HEK293T (cell line): ENCODE measurements at places on chromosomes 7 and 10.
A peak's percentile ranks its signal among the peaks of the same experiment; 100 is the strongest.

- peak; percentile 60 for DNase-seq
Observed at GRCh38 chr7:24304494-24305095, 20.6 kb downstream of the NPY start.

DNA sequence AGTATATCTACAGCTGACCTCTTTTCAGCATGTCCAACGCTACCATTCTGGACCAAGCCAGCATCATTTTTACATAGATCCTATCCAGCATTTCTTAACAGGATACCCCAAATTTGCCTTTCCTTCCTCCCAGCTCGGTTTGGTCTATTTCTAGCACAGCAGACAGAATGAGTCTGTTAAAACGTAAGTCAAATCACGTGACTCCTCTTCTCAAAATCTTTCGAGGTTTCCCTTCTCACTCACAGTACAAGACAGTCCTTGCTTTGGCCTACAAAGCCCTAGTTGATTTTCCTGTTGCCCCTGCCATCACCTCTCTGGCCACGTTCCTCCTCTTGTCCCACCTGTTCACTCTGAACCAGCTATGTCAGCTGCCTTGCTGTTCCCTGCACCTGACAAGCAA lies 711.7 kb downstream of the SORCS3 start:
- no peak for DNase-seq

GRCh38 chr7:1950066-1950451 lies 280.0 kb downstream of the ELFN1 start:
- no peak for DNase-seq

DNA sequence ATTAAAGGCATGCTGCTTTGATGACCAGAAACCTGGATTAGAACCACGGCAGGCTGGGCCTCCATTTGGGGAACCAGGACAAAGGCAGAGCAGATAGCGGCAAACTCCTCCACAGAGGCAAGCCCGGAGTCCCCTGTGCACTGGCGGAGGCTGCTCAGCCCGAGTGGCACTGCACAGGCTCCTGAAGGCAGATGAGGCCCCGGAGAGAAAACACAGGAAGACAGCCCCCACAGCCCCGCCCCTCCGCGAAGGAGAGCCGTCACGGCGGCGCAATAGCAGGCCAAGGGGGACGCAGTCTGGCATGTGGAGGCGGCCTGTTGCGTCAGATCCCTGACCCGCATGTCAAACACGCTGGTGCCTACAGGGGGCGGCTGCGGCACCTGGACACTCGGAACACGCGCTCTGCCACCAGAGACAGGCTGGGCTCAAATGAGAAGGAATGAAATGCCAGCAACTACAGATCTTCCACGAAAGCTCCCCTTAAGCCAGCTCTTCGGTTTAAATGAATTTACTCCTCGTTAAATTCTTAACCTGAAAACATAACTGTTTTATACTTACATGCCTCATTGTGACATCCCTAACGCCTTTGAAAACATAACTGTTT lies 128.5 kb downstream of the MAD1L1 start:
- DNase-seq = peak; percentile 76

DNA sequence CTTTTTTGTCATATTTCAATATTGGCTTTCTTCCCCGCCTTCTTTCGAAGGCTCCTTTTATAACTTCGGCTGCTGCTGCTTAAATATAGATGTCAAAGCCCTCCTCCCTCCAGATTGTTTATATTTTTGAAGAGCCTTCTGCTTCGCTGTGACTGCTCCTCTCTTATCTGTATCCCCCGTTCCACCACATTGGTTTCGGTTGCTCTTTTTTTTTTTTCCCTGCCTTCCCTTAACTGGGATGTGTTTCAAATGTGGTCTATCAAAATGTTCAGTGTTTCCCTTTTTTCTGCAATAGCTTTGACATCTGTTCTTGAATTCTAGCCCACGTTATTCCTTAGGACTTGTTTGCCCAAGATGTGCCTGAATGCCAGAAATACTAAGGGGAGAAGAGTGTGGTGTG lies 96.4 kb downstream of the CUX1 start:
- no peak for DNase-seq

DNA sequence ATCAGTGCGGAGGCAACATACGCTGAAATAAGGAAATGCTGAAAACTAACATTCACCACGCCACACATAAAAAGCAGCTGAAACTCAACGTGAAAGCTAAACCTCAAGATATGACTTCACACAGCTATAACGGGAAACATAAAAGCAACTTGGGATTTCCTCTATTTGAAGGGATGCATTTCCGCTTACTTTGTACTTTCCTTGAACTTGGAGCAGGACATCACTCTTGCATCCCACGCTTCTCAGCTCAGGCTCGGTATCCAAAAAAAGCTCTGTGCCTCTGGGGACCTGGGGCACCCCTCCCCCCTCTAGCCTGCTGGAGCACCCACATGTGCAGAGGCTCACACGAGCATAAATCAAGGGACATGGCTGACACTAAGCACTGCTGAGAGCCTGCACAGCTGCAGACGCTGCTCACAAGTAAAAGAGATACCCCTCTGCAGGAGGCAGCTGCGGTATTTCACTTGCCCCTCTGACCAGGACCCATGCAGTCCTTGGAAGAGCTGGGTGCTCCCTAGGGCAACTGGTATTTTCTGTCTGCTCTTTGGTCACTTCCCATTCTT lies 34.2 kb downstream of the PARD3 start:
- DNase-seq = peak; percentile 12

GRCh38 chr10:88038268-88038667 lies 174.8 kb downstream of the PTEN start:
- DNase-seq = no peak

DNA sequence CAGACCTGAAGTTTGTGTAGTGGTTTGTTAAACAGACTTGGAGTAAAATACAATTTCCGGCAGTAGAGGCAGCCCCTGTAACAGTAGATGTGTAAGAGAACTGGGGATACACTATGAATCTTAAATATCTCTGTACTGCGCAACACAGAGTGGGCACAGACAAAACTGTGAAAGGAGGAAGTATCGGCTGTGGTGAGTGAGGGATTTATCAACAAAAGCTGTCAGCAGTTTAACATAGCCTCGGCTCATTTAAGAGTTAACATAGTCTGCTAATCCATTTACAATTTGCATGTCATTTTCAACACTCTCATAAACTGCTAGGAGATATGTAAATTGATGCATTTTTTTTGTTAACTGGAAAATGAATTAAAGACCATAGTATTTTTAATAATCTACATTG lies 225.2 kb downstream of the ZWINT start:
- DNase-seq = no peak

- DNase-seq = no peak
Observed at GRCh38 chr10:49508249-49508648, 30.7 kb downstream of the ERCC6 start.

DNA sequence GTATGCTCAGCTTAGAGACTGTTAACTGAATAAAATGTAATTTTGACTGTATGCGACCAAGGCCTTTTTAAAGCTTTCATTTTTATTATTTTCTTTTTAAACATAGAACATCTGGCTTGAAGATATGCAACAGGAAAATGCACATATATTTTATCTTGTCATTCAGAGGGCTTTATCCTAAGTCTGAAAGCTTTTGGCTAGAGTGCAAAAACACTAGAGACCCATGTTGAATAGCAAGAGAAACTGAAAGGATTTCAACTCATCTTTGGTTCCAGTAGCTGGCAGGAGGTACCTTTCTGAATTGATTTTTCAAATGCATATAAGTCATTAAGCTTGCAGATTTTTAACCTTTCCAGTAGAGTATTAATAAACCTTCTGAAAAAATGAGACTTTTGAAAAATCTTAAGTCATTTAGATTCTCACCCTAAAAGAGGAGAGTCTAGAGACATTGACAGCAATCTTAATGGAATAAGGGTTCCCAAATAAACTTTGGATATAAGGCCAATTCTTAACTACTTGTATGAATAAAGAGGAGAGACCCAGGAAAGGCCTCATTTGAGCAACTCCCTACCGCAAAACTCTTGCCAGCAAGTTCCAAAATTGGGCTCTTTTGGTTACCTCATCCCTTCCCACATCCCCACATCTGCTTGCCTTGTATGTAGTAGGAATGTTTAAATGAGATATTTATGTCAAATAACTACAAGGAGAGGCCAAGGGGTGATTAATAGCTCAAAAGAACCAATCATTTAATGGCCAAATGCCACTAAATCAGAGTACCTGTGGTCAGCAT lies 454.4 kb downstream of the HTR7 start:
- no peak for DNase-seq

DNA sequence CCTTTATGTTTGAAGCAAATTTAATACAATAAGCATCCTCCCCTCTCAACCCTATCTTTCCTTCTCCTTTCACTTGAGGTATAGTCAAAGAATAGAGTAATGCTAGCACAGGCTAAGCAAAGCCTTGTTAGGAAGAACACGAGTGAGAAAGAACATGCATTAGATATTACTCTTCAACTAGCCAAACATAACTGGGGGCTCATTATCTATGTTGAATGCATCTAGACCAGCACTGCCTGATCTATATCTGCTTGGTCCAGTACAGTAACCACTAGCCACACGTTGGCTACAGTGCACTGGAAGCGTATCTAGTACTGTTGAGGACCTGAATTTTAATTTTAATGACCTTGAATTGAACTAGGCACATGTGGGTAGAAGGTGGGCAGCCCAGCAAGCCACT lies 21.0 kb downstream of the SFMBT2 start:
- no peak for DNase-seq

- DNase-seq = no peak
Observed at GRCh38 chr7:140509789-140510188, 30.5 kb upstream of the MKRN1 start.

- no peak for DNase-seq
Observed at GRCh38 chr10:34988397-34989067, 101.6 kb downstream of the CUL2 start.

DNA sequence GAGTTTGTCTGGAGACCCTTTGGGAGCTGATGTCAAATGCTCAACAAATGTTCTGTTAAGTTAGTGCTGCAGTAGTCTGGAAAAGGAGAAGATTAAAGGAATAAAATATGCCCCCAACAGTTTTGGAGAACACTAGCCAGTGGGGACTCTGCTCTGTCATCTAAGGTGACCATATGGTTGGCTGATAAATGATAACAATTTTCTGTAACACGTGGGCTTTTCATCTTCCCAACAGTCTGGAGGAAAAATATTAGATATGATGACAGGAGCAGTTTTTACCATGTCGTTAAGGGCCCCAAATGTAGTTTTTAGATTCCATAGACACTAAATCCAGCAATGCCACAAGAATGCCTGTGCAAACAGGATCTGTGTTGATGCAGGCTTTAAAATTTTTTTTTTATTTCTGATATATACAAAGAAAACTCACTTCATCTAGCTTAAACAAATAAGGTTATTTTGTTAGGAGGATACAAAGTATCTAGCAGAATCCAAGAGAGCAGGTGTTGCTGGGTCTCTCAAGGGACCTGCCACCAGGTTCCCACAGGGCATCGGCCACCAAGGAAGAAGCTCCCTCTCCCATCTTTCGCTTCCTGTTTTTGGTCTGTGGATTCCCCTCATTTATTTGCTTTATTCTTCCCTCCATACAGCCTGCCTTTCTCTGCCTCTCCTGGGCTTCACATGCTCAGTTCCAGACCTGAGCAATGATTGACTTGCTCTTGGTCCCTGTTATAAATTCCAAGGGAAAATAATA lies 6.2 kb upstream of the CFAP58 start:
- DNase-seq = no peak

GRCh38 chr7:4460597-4460996 lies 221.5 kb upstream of the FOXK1 start:
- no peak for DNase-seq

DNA sequence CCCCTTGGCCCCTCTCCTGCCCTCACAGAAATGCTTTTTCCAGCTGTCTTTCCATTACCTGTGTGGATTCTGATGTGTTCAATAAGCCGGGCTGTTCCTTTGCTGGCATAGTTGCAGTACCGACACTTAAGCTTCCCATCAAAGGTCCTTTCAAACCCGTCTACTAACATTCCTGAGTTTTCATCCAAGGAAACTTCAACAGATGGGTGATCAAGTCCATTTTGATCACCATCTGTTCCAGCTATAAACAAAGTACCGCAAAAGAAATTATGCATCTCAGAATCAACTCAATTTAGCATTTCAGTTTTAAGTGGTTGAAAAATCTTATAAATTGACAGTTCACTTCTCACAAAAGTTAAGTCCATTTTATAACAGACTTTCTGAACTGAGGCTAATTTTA lies 12.7 kb downstream of the IKZF5 start:
- no peak for DNase-seq

DNA sequence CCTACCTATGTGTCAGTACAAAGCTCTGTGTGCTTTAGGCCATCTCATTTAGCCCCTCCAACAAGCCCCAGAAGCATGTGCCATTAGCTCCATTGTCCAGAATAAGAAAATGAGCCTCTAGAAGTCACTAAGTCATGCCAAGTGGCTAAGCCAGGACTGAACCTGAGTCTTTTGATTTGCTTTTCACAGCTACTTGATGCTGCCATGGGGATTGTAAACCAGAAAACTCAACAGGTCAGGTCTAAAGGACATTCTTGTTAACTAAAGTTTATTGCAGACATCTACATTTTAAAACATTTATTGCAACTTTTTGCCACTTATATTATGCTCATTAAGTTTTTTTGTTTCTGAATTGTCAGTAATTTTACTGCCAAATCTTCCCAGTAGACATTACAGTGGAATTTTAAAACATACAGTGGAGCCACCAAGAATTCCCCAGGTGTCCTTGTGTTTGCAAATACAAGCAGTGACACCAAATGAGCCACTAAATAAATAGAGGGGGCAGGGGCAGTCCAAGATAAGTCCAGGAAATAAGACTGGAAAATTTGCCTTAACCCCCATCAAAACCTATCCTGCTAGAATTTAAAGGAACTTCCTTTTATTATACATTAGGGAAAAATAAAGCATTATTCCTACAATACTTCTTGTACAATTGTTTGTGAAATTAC lies 115.9 kb downstream of the RAPGEF5 start:
- no peak for DNase-seq

GRCh38 chr10:23015021-23015707 lies 80.2 kb upstream of the MSRB2 start:
- DNase-seq = no peak
